Stimulated activated CD8-positive, alpha-beta memory T cell treated with anti-CD3 and anti-CD28 coated beads, Interleukin-4, amount 100 ng/mL, for 24 hours (primary cell): ENCODE measurements at places on chromosomes 1 and 21.

DNA sequence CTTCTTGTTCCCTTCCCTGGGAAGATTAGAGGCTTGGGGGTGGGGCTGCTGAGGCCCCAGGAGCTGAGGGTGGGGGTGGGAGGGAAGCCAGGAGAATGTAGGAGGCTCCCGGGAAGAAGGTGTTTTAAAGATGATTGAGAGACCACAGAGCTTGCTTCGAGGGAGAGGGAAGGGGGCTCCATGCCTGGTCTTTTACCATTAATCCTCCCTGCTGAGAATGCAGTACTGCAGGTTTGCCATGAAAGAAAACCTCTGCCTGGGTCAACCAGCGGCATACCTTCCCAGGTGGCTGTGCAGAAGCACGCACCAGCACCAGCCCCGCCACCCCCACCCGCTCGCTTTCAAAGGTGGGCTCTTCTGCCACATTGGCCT is 15.4 kb downstream of the ABCA4 start:
- DNase-seq, result no peak

DNA sequence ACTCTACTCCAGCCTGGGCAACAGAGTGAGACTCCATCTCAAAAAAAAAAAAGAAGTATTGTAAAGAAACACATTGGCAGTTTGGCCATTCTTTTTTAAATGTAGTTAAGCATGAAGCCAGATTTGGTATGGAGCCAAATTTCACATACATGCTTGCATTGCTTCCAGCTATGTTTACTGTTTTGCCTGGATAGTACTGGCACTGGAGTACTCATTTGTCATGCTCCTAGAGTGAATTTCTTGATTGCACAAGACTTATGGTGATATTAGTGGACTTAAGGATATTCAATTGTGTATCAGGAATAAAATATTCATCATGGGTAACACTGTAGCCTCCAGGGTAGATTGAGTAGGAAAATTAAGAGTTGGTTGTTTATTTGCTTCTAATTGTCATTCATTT is 24.5 kb upstream of the SLC9A1 start:
- no peak for DNase-seq

DNA sequence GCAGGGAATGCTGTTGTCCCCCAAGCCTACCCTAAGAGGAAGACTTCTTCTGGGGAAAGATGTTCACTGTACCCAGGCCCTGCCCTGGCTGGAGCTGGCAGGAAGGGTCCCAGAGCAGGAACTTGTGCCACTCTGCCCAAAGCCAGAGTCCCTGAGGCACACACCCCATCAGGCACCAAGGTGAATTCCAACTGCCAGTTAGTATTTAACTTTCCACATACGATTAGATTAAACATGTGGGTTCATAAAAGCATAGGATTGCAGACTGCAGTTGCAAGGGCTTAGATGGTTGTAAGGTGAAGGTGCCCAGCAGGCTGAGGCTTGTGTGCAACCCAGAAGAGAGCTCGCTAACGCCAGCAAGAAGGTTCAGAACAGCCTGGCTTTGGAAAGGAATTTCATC is at the start of gene KCNE2:
Gene KCNE2 (plus strand): TSS at position 274 of the 400 bp plus-strand sequence. CDS start 6,473 bp downstream, outside the sequence.
- DNase-seq, result no peak

DNA sequence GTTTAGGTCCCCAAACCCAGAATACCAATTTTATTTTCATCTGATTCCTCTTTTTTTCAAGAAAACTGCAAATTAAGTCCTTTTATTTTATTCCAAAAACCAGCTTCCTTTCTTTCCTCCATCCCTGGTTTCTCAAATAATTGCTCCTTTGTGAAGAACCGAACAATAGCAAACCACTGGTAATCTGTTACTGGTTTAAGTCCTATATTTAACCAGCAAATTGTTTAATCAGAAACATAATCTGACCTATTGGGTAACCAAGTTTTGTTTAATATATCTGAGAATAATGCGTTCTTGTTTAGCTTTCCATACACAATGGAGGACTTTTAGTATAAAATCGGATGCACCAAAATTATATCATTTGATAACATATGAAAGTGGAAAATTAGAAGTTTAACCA is 13.2 kb upstream of the DDR2 start:
- DNase-seq, result no peak

- no peak for DNase-seq
Measured at GRCh38 chr1:111992476-111992875, 3.0 kb upstream of the KCND3 start.

DNA sequence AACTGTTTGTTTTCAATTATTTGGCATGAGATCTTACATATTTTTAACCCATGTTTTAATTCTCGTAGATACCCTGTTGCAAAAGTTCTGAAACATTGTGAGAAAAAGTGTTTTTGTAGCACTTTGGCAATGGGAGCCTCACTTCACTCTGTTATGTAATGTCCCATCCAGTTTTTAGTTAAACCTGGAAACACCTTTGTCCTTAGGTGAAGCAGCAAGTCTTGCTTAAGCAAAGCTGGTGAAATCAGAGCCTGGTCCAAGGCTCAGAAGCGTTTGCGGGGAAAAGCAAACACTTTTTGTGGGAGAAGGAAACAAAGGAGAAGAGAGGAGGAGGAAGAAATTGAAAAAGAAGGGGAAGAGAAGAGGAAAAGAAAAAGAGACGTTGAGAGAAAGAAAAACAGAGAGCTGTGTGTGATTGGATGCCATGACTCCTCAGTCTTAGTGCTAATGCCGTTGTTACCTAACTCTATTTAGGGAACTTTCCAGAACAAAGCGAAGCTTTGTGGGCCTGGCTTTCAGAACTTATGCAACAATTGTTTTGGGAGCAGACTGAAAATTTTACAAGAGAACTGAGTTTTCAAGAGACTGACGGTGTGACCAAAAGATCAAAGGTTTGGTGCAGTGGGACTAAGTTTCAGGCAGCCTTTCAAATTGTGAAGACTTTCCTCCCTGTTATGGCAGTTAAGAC is 93.1 kb downstream of the NTMT2 start:
- no peak for DNase-seq

DNA sequence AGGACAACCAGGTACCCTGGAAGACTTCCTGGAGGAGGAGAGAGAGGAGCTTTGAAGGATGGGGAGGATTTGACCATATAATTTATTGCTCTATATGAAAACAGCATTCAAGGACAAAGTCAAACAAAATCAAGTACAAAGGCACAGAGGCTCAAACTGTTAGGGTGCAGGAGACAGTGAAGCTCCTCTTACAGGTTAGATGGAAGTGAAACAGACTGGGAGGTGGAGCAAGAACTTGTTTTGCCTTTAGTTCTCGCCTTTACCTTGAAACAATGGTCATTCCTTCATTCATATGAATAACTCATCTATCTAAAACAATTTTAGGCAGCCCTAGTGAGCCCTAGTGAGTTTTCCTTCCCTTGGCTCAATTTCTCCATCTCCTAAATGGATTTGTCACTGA is 199.6 kb downstream of the HIVEP3 start:
- DNase-seq, result no peak

GRCh38 chr1:210696709-210697108 is 368.0 kb downstream of the HHAT start:
- no peak for DNase-seq

DNA sequence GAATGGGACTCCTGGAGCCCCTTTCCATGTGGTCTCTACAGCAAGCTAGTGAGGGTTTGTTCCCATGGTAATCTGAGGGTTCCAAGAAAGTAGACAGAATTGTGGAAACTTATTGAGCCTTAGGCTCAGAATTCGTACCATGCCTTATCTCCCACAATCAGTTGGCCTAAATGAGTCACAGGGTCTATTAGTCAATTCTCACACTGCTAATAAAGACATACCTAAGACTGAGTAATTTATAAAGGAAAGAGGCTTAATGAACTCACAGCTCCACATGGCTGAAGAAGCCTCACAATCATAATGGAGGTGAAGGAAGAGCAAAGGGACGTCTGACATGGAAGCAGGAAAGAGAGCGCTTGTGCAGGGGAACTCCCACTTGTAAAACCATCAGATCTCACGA is 106.6 kb upstream of the CXADR start:
- DNase-seq, result no peak

GRCh38 chr1:233549404-233549803 is 64.5 kb upstream of the KCNK1 start:
- DNase-seq, result no peak

DNA sequence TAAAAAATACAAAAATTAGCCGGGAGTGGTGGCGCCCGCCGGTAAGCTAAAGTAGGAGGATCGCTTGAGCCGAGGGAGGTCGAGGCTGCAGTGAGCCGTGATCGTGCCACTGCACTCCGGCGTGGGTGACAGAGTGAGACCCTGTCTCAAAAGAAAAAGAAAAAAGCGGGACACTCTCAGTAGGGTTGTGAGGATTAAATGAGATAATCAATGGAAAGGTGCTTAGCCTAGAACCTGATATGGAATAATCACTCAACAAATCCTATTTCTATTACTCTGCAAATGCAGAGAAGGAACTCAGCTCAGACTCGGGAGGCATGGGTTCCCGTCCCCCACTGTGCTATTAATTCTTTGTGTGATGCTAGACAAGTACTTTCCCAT is 529 bp upstream of the LUZP1 start:
- DNase-seq, result no peak

DNA sequence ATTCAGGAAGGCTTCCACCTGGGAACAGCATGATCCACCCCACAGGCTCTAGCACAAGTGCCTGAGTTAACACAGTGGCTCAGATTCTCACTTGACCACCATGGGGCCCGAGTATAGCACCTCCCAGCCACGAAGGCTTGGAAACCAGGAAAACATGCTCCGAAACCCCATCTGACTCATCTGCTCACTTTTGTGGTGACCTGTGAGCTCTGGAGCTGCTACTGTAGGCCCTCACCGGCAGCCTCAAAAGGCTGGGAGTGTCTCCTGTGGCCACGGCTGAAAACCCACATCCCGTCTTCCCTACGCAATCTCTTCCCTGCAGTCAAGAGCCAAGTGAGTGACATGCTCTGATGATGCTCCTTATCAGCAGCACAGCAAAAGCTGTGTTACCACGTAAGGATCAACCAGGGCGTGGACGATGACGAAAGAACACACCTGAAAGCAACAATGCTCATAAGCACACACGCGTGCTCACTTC is 81.4 kb downstream of the TGFBR3 start:
- DNase-seq, result peak; percentile 59

- DNase-seq, result no peak
Measured at GRCh38 chr1:168921629-168922028, 184.9 kb upstream of the ATP1B1 start.

- DNase-seq, result no peak
Measured at GRCh38 chr1:107479865-107480350, 339.1 kb downstream of the NTNG1 start.

GRCh38 chr1:118785246-118785645 is 202.9 kb downstream of the TBX15 start:
- DNase-seq, result no peak

GRCh38 chr1:30689901-30690645 is 33.3 kb downstream of the MATN1 start:
- no peak for DNase-seq

- no peak for DNase-seq
Measured at GRCh38 chr1:13540866-13541265, 27.1 kb upstream of the LRRC38 start.

GRCh38 chr1:43935711-43936427 is 2.3 kb downstream of the ARTN start:
- DNase-seq, result no peak
